ENCODE measurements at places on chromosomes 5 and 9.

DNA sequence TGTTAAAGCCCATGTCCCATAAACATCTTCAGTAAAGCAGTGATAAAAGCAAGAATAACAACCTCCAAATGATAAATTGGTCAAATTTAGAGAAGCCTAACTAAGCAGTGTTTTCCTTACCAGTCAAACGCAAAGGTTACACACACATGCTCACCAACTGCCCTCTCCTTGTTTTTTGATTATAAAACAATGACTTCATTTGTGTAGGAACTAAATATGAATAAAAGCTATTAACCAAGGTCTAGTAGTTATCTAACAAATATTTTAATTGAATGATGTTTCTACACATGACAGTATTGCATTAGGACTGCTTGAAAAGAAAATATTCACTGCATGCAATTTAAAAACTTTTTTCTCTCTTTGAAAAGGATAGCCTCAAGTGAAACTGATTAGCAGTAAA is 36.7 kb downstream of the PCA3 start:
- no peak for DNase-seq

DNA sequence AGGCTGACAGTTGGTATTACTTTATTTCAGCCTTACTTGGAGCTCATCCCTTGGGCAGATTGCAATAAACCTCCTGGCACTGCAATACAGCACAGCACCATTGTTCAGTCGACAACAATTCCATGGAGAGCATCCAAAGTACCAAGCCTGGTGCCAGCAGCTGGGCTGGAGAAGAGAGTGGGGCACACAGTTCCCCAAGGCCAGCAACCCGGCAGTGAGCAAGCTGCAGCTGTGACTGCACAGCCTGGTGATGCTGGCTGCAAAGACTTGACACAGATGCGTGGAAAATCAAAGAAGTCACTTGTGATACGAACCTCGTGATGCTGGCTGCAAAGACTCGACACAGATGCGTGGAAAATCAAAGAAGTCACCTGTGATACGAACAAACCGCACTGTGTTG is 125.4 kb downstream of the ATPSCKMT start:
- DNase-seq: no peak

- no peak for DNase-seq
Observed at GRCh38 chr9:37920471-37921167, 16.7 kb upstream of the SLC25A51 start.

DNA sequence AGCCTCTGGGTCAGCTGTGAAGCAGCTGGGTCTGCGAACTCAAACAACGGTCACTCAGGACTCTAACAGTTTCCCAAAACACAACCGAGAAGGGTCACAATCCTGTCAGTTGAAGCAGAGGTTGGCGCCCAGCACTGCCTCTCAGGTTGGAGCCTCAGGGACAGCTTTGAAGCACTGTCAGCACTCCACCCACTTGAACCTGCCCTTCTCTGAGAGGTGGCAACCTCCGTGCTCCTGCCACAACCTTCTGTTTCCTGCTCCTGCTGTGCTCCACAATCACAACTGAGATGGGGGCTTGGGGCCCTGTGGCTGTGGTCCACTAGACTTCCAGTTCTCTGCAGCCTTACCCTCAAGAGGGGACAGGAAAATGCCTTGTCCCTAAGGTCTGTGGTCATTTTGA is 21.7 kb upstream of the LCP2 start:
- no peak for DNase-seq

GRCh38 chr9:123345567-123345955 is 10.4 kb upstream of the CRB2 start:
- DNase-seq: no peak

DNA sequence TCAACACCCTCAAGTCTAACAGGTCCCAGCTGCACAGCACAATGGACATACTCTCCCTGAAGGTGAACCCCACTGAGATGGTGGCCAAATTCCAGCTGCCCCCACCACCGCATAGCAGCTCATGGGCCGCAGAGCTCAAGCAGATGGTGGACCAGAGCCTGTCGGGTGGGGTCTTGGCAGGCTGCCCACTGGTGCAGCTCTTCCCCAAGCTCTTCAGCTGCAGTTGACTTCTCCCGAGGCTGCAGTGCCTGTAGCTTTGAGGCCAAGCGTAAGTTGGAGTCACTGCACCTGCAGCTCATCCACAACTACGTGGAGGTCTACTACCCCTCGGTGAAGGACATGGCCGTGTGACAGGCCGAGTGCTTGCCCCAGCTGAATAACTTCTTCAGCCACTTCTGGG is 56.6 kb upstream of the SPTLC1 start:
- DNase-seq: no peak

- DNase-seq: no peak
Observed at GRCh38 chr5:92207151-92207550, 824.0 kb upstream of the ARRDC3 start.

DNA sequence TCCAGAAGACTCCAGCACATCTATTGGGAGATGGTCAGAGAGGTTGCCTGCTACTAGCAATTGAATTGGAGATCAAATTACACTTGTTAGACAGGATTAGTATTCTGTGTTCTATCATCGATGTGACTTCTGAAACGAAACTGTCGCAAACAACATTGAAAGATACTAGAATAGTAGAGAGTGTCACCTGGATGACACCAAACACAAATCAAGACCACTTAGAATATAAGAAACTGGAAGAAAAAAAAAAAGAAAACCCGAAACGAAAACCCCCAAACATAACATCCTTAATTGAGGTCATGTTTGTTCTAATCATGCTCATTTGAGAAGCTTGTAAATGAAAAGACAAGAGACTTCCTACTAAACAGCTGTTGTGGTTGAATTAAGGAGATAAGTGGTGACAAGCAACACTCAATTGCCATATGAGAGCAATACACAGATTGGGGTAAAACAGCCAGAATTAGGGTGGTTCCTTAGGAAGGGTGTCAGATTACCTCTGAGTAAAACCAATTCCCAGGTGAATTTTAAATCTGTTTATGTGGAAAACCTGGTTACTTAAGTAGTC is 97.6 kb downstream of the BASP1 start:
- no peak for DNase-seq

GRCh38 chr5:79436224-79436623 is 77.7 kb downstream of the HOMER1 start:
- peak; percentile 4 for DNase-seq

- DNase-seq: no peak
Observed at GRCh38 chr9:137960496-137960895, 82.9 kb downstream of the CACNA1B start.

- no peak for DNase-seq
Observed at GRCh38 chr5:149578896-149579295, 2.4 kb upstream of the ARHGEF37 start.

DNA sequence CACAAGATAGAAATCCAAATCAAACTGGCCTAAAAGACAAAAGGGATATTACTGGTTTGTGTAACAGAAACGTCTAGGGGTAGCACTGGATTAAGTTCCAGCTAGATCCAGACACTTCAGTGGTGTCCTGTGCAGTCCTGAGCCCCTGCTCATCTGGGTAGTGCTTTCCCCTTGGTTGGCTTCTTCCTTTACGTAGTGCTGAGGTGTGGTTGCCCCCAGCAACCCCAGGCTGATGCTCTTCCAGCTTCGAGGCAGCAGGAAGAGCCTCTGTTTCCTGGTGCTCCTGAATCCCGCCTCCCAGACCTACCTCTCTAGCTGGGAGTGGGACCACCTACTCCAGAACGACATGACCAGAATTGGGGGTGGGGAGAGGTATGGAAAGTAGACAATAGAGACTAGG is 166.1 kb upstream of the ADRA1B start:
- DNase-seq: no peak

GRCh38 chr5:35884773-35885172 is 28.1 kb downstream of the IL7R start:
- DNase-seq: no peak

DNA sequence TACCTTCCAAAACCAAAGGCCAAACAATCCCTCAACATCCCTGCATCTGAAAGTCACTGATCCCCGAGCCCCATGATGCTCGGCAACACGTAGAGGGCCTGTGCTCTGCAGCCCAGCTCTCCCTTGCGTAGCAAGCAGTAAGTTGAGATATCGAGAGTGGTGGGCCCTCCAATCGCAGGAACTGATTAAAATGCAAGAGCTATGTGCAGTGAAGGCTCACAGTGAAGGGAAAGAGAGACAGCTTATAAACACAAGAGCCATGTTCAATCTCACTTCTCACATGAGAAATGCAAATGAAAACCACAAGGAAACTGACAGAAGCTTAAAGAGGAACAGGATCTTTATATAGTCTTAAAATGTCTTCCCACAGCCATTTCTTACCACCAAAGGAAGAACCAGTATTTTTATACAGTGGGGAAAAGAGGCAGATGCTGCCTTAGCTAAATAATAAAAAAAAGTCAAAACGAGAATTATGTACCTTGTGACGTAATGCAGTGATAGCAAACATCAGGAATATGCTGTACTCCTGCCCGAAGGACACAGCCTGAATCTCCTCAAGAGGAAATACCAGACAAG is 24.6 kb downstream of the TTF1 start:
- no peak for DNase-seq

GRCh38 chr5:151258201-151258611 is 5.2 kb downstream of the GM2A start:
- no peak for DNase-seq

GRCh38 chr5:150295172-150295634 is 5.6 kb upstream of the CAMK2A start:
- DNase-seq: no peak

DNA sequence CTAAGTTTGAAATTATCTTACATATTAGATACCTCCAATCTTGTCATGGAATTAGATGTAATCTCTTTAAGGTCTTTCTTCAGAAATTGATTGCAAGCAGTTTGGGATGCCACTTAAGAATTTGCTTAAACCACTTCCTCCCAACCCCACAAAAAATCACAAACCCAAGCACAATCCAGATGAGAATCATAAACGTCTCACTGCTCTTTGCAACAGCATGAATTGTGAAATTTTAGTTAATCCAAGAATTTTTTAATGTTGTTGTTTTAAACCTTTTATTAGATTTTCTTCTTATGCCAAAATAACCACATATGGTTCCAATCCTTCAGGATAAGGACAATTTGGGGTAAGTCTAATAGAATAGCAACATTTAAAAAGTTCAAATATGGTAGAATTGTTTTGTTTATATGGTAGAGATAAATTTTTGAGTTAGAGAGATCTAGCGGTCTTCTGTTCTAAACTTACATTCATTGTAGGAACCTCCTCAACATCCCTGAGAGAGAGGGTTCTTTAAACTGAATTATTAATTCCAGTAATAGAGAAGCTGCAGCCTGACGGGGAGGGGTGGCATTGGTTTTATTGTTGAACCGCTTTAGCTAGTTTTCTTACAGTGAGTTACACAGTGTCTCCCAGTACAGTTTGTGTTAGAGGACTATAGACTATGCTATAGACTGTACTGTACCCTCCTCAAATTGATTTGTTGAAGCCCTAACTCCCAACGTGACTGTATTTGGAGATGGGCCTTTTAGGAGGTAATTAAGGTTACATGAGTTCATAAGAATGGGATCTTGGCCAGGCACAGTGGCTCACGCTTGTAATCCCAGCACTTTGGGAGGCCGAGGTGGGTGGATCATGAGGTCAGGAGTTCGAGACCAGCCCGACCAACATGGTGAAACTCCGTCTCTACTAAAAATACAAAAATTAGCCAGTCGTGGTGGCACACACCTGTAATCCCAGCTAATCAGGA is 24.8 kb upstream of the IL6ST start:
- no peak for DNase-seq

DNA sequence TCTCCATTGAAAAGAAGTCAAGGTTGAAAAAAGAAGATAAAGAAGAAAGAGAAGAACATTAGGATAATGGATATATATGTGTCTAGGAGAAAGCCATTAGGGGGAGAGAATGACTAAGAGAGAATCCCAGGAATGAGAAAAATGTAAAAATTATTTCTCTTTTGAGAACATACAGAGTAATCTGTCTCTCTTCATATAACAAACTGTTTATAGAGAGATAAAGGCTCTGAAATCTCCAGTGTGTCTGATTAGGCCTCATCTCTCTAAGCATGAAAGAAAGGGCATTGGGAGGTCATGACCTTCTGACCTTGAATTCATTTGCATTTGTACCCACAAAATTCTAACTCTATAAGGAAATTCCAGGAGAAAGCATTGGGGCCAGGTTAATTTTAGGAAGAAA is 3.5 kb upstream of the MPDZ start:
- no peak for DNase-seq

DNA sequence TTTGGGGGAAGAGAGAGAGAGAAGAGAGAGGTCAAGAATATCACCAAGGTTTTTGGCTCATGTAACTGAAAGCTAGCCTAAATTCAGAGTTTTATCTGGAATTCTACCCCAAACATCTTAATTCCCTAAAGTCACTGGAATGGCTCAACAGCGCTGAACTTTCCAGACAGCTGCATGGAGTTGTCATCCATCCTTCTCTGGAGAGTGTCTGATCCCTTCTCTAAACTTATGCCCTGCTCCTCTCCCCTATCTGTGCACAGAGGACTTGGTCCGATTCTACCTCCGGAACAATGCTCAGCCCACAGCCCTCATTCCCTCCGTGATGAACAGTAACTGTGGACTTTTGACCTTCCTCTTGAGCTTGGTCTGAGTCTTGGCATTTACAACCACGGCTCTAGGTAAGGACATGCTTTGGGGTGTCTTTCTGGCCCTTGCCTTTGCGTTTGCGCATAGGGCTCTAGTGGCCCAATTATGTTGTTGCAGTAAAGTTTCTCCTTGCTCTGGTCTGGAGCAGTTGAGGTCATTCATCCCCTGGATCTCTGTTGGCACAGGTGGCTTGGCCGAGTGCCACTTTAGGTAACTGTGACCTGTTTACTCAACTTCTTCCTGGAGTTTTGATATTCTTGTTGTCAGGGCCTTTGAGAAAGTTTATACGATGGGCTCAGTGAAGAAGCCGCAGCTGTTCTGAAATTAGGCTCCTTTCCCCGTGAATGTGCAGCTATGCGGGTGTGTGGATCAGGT is 18.3 kb upstream of the CD180 start:
- DNase-seq: no peak

GRCh38 chr9:17578911-17579793 is at the start of gene SH3GL2:
TSS of gene SH3GL2 (plus strand) at chr9:17579066.
- no peak for DNase-seq

- no peak for DNase-seq
Observed at GRCh38 chr9:128771094-128771721, 519 bp downstream of the ZER1 start.

GRCh38 chr5:67490543-67491321 is 294.1 kb upstream of the CD180 start:
- DNase-seq: no peak

DNA sequence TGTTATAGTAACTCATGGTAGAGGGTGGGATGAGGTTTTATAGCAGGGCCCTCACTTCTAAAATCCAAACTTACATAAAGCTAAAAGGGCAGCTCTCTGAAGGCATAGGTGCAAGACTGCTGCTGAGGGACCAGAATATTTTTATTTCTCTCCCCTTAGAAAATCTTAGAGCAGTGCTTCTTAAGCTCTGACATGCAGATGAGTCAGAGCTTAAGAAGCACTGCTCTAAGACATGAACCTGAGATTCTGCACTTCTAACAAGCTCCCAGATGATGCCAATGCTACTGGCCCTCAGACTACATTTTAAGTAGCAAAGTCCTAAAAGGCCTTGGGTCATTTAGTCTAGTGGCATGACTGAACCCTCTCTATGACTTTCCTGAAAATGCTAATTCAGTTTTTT is 97.6 kb upstream of the SPRY4 start:
- DNase-seq: peak; percentile 34
